ENCODE measurements at places on chromosomes 5 and 9.

- DNase-seq: no peak
These were observed 83.7 kb upstream of the SLIT3 start for GRCh38 chr5:169384661-169385060.

DNA sequence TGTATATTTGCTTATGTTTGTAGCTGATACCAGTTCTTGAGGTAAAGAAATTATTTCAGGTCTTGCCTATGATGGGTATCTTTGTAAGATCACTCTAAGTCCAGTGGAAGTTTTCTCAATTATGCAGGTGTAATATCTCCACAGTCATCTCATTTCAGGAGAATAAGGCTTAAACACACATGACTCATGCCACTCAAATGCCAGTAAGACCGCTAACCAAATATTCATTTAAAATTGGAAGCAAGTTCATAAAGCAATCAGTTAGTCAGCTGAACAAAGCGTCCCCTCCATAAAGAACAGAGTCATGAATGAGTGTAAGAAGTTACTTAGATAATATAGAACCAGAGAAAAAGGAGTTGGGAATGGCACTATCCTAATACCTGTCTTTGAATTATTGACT lies 248.7 kb downstream of the LURAP1L start:
- no peak for DNase-seq

DNA sequence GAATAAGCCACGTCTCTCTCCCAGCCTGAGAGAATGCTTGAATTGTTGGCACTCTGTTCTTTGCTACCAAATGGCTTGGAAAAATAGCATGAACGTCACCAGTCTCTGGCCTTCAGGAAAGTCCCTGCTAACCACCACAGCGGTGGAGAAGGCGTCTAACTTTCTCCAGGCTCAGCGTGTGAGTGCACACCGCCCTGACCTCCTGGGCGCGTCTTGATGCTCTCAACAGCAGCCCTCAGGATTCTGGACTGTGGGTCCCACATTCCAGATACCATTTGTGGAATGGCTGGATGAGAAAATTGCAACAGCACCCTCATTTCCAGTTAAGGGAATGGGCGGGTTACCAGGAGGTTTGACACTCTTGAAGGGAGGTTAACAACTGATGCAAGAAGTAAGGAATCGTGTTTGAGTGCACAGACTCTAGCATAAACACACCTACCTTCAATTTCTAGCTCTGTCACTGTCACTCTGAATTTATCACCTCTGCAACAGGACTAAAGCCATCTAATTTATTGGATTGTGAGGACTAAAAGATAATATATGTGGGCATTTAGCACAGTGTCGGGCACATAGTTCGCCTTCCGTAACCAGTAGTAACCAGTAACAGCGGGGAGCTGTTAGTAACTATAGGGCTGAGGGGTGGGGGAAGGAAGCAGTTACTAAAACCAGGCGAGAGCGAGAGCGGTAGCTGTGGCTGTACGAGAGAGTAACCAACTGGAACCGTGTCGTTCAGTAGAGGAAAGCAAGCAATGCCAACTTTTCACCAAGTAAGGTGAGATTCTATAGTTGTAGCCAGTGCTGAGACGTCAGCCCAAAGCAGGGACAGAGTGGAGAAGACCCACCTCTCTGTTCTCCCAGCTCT lies 807 bp upstream of the PLGRKT start:
- DNase-seq: peak; percentile 76

DNA sequence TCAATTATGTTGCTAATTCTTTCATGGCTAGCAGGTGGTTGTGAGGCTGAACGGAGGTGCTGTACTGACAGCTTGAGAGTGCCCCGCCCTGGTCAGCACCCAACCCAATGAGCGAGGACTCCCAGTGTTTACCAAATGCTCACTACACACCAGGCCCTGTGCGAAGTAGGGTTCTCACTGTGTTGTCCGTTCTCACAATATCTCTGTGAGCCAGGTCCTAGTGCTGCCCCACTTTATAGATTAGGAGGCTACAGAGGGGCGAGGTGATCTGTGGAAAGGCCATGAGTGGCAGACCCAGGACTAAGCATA lies 28.2 kb downstream of the COL15A1 start:
- DNase-seq: no peak

DNA sequence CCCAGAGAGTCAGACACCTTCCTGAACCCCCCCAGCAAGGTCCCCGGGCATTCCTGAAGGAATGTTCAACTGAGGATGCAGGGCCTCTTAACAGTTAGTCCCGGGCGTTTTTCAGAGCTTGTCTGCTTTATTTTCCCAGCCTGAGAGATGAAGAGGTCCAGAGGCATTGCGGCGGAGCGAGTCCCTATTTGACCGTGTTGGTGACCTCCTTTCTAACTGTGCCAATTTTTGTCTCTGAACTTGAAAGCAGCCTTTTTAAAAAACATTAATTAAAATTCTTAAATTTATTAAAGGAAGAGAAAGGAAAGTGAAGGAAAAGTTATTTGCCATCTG lies 433 bp upstream of the PTAR1 start:
- no peak for DNase-seq

DNA sequence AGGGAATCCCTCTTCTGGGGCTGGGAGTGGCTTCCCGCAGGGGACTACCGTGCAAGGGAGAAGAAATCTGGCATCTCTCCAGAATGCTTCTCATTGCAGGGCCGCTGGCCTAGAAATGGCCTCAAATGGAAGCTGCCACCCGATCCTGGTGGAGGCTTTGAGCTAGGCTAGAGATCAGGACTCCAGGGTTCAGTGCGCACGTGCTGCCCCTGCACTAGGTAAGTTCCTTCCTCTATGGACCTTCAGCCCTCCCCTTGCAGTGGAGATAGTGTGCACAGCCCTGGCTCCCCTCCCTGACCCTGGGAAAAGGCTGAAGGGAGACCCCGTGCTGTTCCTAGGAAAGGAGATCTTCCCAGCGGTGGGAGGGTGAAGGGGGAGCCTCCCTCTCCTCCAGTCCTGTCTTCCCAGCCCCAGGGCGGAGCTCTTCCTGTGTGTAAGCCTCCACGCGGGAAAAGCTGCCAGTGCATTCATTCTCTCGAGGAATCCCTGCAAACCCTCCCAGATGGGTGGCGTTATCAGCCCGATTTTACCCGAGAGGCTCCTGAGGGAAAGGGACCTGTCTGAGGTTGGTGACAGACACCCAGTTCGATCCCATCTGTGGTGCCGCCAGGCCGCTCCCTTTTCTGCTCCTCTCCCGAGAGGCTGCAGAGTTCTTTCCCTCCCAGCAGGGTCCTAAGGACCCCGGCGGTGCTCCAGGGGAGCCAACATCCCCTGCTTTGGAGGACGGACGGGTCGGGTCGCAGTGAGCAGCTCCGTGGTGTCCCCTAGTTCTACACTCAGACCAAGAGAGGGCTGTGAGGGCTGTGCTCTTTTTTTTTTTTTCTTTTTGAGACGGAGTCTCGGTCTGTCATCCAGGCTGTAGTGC lies 1.4 kb upstream of the CERCAM start:
- DNase-seq: no peak

DNA sequence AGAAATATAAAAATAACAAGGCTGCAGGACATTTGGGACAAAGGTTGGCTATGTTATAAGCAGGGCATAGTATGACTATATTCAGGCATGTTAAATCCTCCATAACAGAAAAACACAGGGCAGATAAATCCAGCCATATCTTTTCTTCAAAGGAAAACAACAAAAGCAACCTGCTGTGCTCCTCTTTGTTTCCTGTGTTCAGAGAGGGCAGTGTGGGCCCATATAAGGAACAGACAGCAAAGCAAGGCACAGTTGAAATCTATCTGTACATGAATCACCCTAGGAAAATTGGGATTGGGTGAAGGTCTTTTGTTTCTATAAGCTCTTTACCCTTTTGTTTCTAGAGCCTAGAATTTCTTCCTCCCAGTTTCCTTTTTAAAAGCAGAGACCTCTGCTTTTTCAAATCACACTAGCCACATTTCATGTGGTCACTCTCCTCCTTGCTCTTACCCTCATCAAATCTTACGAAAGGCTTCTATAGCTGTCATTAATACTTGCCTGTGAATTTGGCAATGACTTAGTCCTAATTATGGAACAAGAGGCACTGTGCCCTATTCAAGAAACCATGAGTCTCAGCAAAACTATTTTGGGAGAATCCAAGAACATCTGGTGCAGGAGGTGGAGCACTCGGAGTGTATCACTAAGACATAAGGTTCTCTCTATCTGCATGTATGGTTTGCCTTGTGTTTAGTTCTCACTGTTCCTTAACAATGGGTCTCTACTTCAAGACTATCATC lies 1.8 kb downstream of the GZMA start:
- no peak for DNase-seq

DNA sequence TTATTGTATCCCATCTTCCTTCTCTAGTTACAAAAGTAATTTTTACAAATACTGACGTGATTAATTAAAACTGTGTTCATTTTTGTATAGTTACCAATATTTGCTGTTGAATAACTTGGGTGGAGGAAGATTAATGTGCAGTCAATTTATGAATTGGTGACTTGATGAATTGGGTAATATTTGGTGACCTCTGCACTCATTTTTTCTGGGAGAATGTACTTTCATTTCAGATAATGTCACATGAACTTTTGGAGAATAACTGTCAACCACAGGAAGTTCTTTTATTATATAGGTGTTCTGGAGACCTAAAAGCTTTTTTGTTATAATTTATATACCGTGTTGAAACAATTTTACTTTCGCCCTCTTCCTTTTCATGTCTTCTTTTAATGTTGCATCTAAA lies 26.4 kb upstream of the FKTN start:
- DNase-seq: no peak

GRCh38 chr5:158876263-158876942 lies 223.3 kb downstream of the EBF1 start:
- DNase-seq: no peak

GRCh38 chr5:116504593-116505166 lies 69.9 kb downstream of the SEMA6A start:
- DNase-seq: no peak

DNA sequence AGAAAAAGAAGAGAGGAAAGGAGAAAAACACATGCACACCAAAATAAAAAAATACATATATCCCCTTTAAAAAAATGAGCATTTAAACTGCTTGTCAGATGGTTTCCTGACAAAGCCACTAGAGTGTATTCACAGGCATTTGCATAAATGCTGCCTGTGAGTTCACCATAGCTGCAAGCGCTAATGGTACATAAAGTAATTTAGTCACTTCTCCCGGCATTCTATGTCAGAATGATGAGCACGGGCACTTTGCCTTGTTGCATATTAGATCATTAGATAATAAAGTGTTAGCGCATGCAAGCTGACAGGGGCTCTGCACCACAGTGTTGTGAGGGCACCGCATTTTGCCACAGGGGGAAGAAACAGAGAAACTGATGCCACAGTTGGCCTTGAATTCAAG lies 280.6 kb downstream of the EBF1 start:
- no peak for DNase-seq

GRCh38 chr5:81003811-81004386 lies 43.7 kb downstream of the RASGRF2 start:
- no peak for DNase-seq

- no peak for DNase-seq
These were observed 31.8 kb upstream of the FABP6 start for GRCh38 chr5:160197341-160198144.

DNA sequence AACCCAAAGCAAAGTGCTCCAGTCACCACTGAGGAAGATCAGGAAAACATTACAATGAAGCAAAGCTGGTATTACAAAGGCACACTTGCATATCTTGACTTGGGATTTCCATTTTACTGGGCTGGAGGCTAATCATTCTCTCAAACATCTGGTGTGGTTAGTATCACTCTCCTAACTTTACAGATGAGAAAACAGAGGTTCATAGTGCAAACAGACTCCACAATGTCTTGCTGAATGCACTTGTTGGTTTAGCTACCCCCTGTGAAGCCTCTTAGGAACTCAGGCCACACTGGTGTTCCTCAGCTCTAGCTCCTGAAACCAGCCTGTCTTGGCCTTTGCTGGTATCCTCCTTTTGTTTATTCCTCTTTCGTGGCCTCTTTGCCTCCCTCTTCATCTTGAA lies 29.5 kb upstream of the SMAD5 start:
- no peak for DNase-seq

GRCh38 chr9:134301387-134302129 lies 24.7 kb upstream of the RXRA start:
- DNase-seq: peak; percentile 69

DNA sequence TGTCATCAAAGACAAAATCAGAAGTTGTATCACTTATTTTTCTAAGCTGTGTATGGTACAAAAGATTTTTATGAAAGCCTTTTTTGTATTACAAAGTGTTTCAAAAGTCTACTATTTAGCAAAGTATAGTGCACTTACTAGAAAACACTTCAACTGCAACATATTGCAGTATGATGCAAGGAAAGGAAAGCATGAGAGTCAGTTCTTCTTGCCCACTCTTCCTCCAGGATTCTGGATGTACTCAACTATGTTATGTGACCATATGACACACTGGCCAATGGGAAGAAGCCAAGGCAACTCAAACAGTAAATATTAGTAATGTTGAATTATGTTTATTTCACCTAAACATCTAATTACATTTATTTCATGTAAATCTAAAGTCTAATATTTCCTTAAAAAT lies 49.5 kb upstream of the TYRP1 start:
- DNase-seq: no peak

DNA sequence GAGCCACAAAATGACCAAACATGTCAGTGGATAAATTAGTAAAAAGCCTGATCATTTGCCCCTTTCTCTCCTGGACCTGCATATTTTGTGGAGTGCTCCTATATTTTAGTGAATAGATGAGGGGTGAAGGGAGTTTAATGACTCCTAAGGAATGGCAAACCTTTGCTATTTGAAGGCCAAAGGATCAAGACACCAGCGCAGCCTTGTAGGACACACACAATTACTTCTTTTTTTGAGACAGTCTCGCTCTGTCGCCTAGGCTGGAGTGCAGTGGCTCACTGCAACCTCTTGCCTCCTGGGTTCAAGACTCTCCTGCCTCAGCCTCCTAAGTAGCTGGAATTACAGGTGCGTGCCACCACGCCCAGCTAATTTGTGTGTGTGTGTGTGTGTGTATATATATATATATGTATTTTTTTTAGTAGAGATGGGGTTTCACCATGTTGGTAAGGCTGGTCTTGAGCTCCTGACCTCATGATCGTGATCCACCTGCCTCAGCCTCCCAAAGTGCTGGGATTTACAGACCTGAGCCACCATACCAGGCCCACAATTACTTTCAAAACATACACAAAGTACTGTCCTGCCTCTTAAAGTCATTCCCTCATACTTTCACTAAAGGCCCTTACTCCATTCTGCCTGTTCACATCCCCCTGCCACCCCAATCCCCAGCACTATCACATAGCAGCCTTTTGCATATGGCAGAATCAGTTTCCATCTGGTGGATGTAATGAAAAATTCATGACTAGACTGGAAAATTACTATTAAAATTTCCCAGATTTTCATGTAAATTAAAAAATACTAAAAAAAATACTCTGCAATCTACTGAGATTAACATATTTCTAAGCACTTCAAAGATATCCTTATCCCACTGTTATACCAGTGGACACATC lies 60.4 kb downstream of the CSNK1A1 start:
- DNase-seq: no peak

- no peak for DNase-seq
These were observed 747.0 kb upstream of the CDH6 start for GRCh38 chr5:30446456-30446855.
